ENCODE measurements at places on chromosomes 1 and 21. TPM values are rescaled to one million over a fixed set of nuclear protein-coding genes. Genes with fewer than 3 reads are reported as not detected.

ACTN2 gene
- 2.8 TPM for total RNA-seq

ANGPTL3 gene
- not detected for total RNA-seq

HPCAL4 gene
- not detected for total RNA-seq

ADCY10 gene
- total RNA-seq, result 0.26 TPM

SPATA46 gene
- not detected for total RNA-seq

CENPL gene
- 15.4 TPM for total RNA-seq

AVPR1B gene
- total RNA-seq, result not detected

C1orf53 gene
- 3.9 TPM for total RNA-seq

FCRL5 gene
- total RNA-seq, result not detected

SPRR2B gene
- not detected for total RNA-seq

LCE1C gene
- not detected for total RNA-seq

CCDC17 gene
- total RNA-seq, result 0.53 TPM

GPR52 gene
- total RNA-seq, result 0.92 TPM

ELF3 gene
- total RNA-seq, result 0.12 TPM

ZNF326 gene
- total RNA-seq, result 5.9 TPM

CDA gene
- total RNA-seq, result 0.12 TPM

ADARB1 gene
- 4.8 TPM for total RNA-seq

SLC44A3 gene
- 1.7 TPM for total RNA-seq

AP4B1 gene
- total RNA-seq, result 17.8 TPM

CDC42SE1 gene
- 54.8 TPM for total RNA-seq

TGFB2 gene
- total RNA-seq, result 5.7 TPM

PGLYRP3 gene
- total RNA-seq, result not detected

THEM5 gene
- not detected for total RNA-seq

FRRS1 gene
- total RNA-seq, result 37.1 TPM

SDF4 gene
- 143 TPM for total RNA-seq

ZNF695 gene
- 1.4 TPM for total RNA-seq

SH3BGRL3 gene
- 123 TPM for total RNA-seq

LRRC3 gene
- 0.25 TPM for total RNA-seq

KRTAP13-2 gene
- not detected for total RNA-seq

CA6 gene
- not detected for total RNA-seq

NOC2L gene
- total RNA-seq, result 91.7 TPM

DNAJC6 gene
- total RNA-seq, result 2.5 TPM

ARL8A gene
- 25.2 TPM for total RNA-seq

TLCD4 gene
- 0.99 TPM for total RNA-seq

KLHDC9 gene
- 3.5 TPM for total RNA-seq

LRRC53 gene
- total RNA-seq, result not detected

STYXL2 gene
- total RNA-seq, result not detected

IKBKE gene
- total RNA-seq, result 11.5 TPM
